ENCODE measurements at places on chromosomes 11 and 22.
A peak's percentile ranks its signal among the peaks of the same experiment; 100 is the strongest.

DNA sequence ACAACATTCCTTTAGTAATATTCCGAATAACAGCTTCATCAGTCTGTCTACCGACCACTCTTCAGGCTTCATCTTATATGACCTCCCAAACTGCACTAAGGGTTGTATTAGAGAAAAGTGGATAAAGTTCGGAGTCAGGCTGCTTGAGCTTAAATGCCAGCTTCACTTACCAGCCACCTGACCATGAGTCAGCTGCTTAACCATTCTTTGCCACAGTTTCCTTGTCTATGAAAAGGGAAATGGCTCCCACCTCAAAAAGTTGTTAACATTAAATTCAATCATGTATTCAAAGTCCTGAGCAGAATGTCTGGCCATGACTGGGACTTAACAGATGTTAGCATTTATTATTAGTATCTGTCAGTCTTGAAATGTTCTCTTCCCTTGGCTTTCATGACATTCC lies 20.9 kb downstream of the LIMK2 start:
- no peak for DNase-seq

DNA sequence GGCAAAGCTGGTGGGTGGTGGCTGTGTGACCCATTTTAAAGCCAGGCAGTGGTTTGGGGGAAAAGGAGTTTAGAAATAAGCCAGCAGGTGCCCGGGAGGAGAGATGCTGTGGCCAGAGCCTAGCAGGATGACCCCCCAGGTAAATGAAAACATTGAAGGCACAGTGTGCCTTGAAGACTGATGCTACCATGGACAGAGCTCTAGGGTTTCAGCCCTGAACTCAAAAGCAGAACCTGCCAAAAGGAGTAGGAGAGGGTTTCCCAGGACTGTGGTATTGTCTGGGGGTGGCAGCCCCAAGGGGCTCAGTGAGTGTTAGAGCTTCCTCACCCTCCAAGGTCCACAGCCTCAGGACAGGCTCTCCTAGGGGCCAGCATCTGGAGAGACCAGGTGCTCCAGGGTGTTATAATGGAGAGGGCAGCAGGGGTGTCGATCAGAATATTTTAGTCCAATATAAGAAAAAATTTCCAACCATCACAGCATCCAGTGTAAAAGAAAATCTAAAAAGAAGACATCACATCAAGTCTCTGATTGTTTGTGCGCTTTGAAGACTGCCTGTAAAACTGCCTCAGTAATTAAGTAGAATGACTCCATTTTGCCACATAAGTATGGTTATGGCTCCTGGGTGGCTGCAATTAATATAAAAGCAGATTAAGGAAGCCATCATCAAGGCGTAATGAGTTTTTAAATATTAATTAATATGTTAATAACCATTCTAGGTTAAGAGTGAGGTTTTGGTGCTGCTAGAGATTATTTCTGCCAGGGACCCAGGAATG lies 88.6 kb upstream of the LMO1 start:
- DNase-seq, result no peak

GRCh38 chr11:58926695-58927094 lies 12.6 kb upstream of the GLYATL1 start:
- no peak for DNase-seq

DNA sequence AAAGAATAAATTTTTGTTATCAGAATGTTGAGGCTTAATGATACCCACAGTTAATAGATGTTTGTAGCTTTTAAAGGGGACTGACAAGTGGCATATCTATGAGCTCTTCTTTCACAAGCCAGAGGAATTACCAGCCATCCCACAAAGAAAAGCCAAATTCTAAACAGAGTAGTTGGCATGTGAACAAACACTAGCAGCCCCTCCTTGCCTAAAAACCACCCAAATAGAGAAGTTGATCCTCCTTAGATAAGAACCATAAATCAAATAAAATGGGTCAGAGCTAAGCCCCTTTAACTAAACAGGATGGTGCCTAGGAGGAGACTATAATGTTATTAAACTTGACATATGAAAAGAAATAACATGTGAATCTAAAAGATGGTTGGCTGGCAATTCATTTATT lies 11.4 kb downstream of the LPXN start:
- DNase-seq, result peak; percentile 8

DNA sequence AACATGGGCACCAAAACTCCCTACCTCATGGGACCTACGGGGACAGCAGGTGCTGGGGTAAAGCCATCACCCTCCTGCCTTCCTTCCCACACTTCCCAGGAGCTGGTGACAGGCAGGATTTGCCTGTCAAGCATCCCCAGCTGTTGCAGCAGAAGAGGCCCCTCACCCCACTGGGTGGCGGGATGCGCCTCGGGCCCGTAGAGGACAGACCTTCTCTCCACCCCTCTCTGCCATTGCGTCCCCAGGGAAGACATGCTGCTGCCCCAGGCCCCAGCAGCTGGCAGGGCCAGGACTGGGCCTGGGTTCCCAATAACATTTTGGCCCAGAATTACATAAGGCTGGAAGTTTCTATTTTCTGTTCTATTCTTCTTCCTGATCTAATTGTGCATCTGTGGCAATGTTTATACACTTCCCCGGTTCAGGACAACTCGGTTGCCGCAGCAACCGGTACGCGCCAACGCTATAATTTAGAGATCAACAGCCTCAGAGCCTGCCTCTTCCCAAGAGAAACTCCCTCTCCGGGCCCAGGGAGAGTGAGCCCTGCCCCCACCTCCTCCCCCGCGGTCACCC lies 25.4 kb downstream of the KCNJ4 start:
- DNase-seq, result no peak

DNA sequence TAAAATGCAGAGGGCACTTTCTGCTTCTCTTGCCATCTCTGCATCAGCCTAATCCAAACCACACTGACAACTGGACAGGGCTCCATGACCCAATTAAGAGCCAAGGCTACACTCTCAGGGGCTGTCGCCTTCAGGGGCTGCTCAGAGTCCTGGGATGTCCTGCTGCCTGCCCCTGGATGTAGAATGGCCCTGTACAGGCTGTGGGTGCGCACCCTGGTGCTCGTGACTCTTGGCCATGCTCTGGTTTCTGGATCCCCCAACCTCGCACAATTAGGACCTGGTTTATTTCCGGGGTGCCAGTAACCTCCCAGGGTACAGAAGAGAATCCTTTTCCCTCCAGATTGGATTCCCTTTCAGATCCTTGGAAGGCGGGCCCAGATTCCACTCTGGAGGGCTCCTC lies 11.3 kb downstream of the IFT27 start:
- DNase-seq, result no peak

DNA sequence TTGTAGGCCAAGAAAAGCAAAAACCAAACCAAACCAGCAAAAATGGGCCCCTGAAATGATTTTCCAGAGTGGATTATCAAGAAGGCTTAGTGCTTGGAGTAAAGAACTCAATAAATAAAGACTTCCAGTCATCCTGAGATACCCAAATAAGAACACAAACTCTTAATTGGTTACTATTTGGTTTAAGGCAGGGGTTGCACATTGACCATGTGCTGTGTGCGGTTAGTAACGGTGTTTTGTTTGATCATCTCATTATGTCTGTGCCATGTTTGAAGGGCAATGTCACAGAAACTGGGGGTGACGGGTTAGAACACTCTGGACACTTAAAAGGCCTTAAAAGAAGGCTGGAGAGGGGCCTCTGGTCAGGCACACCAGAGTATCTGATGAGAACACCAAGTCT lies 9.7 kb upstream of the MICAL3 start:
- no peak for DNase-seq

DNA sequence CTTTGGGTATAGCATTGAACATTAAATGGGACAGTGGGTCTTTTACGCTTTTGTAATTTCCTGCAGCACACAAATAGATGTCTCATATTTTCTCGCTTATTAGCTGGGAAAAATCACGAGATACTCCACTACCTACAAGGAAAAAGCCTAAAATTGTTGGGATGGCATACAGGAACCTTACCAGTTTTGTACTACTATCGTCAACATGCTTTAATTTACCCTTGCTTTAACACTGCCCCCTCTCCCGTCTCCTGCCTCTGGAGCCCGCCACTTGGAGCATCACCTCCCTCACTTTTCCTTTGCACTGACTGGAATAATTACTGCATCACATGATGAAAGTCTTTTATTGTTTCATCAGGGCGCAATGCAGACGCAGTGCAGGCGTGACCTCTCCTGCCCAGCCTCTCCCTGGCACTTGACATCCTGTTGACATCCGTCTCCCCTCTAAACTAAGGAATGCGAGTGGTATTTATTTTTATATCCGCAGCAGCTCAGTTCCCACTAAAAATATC lies 1.0 kb upstream of the FNBP4 start:
- DNase-seq, result peak; percentile 17

DNA sequence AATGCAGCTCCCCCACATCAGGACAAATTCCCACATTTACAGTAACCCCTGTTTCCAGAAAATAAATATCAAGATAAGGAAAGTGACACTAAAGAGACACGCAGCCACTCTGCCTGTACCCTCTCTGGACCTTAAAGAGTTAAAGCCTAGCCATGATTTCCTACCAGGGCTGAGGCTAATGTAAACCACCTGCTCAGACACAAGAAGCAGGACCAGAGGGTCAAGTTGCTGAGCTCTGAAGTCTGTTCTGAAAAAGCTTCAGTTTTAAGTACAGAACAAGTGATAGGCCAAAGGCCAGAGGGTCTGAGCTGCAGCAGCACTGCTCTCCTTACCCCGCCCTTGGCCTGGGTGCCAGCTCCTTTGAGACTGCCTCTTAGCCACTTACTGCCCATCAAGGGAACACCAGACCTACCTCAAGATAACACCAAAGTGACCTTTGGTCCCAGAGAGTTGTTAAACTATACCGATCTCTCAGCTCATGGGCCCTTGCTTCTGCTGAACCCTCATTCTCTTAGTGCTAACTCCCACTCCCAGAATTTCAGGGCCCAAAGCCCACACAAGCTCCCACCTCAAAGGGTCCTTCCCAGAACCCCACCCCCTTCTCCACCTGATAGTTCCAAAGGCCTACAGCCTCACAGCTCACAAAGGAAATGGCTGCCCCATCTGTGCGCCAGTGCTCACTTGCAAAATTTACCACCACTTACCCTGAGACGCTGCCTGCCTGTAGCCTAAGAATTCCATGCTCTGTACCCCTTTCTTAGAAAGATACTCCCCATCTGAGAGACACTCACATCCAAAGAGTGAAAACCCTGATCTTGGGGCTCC lies 40.5 kb downstream of the IL18BP start:
- no peak for DNase-seq

DNA sequence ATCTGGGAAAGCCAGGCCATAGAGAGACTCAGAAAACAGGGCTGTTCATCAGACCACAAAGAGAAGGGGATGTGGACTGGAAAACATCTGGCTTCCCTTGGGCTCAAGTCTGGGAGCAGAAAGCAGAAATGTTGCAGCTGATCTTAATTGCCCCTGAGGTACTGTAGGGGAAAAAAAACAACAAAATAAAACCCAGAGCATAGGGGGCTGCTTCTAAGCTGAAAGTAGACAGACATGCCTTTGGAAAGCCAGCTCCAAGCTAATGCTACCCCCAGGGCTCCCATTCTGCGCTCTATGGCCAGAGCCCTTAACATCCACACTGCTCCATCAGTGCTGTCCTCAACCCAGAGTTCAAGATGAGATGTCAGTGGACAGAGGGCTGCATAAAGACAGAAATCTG lies 2.0 kb upstream of the PACSIN3 start:
- no peak for DNase-seq

DNA sequence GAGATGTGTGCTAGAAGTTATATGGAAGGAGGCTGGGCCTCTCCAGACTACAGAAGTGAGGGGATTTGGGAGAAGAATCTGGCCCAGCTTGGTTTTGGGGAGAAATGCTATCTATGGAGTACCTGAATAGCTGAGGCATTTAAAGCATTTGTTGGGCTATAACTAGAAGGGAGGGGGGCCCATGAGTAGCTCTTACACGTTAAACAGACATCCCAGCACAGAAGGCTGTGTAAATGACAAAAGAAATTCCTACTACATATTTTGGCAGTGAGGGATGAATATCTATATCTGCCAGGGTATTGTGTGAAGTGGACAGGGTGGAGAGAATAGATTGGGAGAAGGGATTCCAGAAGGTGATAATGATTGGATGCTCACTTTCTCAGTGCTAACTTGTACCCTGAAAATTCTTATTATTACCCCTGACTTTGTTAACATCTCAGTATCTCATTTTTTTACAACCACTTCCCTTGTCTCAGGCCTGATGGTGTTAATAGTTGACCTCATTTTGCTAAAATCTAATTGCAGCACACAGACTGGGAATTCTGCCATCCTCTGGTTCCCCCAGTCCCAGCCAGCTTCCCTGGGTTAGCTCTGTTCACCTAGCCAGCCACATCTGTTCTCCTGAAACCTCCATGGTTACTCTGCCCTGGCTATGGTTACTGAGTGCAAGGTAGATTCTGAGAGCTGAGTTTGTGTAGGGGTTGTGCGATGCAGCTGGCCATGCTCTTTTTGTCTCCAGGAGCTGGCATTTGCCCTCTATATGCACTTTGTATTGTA lies 28.8 kb upstream of the RRM1 start:
- no peak for DNase-seq

- DNase-seq, result no peak
These were observed 38.6 kb upstream of the POGLUT3 start for GRCh38 chr11:108536783-108537182.

DNA sequence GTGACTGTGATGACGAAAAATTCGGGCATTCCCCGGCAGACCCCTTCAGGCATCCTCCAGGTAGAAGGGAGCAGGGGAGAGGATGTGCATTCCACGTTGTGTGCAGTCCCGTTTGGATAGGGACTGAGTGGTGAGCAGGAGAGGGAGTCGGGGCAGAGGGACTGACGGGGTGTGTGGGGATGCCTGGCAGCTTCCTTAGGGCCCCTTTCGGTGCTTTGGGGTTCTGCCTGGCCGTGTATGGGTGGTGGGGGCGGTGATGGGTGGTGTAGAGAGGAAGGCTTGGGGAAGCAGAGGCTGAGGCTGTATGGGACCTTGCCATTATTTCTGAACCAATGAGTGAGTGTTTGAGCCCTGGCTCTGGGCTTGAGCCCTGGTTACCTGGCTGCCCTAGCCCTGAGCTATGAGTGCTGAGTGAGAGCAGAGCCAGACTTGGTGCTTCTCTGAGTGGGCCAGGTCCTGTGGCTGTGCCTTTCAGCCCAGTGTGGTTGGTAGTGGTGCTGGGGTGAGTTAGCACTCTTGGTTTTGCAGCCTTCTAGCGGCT lies 914 bp downstream of the INPPL1 start:
- peak; percentile 26 for DNase-seq

DNA sequence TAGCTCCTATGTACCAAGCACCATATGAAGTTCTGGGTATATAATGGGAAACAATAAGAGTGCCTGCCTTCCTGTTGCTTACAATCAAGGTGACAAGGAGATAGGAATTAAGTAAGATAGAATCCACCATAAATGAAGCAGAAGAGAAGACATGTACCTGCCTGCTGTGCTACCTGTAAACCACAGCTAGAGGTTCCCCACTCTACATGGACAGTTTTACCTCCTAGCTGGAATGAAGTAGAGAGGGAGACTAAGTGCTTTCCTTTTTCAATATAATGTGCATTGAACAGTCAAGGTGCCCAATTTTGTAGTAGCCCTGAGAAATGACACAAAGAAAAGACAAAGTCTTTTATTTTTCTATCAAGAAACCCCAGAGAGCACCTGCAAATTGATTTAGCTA lies 984.6 kb downstream of the DLG2 start:
- no peak for DNase-seq
